ENCODE measurements at places on chromosomes 2 and 18.

DNA sequence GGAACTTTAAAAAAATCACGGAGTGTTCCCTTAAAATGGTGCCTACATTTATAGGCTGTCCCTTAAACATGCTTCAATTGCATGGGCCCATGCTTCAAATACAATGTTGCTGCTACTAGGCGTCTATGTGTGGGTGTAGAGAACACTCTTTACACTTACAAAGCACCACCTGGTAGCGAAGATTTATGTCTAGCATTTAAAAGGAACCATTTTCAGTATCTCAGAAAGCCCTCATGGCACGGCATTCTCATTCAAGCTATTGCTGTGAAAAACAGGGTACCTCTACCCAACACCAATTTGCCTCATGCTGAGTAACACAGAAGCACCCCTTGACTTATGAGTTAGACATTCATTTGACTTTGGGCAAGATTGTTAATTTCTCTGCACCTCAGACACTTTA lies 112.9 kb upstream of the CNTNAP5 start:
- no peak for DNase-seq

DNA sequence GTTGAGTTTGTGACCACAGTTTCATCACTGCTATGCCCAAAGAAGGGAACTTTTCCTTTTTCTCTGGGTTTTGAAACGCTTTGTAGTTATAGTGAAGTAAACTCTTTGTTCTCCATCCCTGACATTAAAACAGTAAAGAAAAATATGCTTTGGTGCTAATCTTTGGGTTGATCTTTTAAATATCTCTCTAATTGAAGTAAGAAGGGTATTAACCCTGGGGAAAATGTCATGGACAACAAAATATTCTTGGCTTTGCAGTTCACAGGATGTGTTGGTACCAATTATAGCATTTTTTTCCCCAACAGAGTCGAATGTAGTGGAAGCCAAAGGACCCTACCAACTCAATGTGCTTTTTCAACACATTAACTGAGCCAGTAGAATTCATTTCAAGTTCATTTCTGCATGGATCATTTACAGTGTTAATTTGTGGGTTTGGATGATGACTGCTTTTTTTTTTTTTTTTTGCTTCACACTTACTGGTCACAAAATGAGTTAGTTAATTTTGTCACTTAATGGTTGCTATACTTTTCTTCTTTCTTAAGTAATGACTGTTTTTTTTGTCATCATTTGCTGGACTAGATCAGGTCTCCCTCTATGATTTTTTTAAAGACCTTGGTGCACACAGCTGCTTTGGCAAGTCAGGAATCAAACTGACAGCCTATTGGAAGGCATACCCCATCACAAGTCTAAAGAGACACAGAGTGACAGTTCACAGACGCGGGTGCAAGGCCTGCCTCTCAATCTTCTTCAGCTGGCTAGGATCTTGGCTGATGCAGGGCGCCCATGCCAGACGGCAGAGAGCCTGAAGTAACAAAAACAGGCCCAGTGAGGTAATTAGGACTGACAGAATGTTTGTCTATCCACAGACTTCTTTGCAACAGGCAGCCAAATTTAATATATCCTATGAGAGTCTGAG lies 98.8 kb upstream of the MMADHC start:
- DNase-seq, result no peak

GRCh38 chr2:128498086-128498485 lies 179.4 kb upstream of the HS6ST1 start:
- no peak for DNase-seq

DNA sequence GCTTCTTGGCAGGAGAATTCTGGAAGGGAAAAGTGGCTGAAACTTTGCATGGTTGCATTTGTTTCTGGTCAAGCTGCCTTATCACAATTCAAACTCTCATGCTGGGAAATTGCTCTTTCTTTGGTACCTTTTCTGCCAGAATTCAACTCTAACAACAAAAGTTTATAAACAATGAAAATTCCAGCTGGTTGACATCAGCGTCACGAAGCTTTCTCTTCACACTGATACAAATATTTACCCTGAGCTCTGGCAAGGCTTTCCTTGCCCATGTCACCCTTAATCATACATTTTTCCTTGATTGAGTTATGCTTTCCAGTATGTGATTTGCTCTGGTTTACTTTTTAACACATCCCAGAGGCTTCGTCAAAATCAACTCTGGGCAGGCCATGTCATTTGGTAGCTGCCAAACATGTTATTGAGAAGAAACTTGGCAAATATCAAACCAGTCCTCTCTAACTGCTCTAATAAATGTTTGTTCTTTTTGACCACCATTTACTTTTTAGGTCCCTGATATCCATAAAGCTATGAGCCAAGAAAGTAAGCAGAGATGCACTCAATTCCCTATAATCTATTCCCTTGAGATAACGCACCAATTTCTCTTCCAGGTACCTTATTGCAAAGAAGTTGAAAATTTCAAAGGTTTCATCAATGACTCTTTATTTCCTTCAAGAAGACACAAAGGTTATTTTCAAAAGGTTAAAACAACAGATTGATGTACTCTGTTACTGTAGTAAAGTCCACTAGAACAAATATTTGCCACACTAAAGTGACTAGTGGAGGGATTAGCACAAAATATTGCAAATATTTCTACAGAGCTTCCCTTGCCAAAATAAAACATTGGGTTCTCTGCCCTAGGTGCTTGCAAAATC lies 1241.1 kb upstream of the ZEB2 start:
- peak; percentile 46 for DNase-seq

DNA sequence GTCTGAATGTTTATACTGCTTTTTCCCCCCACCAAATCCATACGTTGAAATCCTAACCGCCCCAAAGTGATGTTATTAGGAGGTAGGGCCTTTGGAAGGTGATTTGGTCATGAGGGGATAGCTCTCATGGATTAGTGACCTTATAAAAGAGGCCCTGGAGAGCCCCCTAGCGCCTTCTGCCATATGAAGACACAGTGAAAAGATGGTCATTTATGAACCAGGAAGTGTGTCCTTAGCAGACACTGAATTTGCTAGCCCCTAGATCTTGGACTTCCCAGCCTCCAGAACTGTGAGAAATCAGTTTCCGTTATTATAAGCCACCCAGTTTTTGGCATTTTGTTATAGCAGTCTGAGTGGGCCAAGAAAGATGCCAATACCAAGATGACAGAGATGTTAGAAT lies 7.2 kb upstream of the TSN start:
- DNase-seq, result peak; percentile 35

- DNase-seq, result no peak
These were observed 226.2 kb downstream of the TNS1 start for GRCh38 chr2:217776631-217777030.

GRCh38 chr2:200968735-200969134 lies 5.3 kb upstream of the ORC2 start:
- DNase-seq, result no peak

- DNase-seq, result peak; percentile 78
These were observed 276.2 kb downstream of the ZNF521 start for GRCh38 chr18:25075783-25076182.

- DNase-seq, result no peak
These were observed 1223.1 kb upstream of the ZEB2 start for GRCh38 chr2:145743011-145743410.

GRCh38 chr2:174623690-174624089 lies 26.1 kb upstream of the WIPF1 start:
- DNase-seq, result no peak

- no peak for DNase-seq
These were observed 260.5 kb downstream of the CALCRL start for GRCh38 chr2:187187519-187187918.

GRCh38 chr2:219733746-219734145 lies 106.3 kb downstream of the SLC4A3 start:
- DNase-seq, result no peak

DNA sequence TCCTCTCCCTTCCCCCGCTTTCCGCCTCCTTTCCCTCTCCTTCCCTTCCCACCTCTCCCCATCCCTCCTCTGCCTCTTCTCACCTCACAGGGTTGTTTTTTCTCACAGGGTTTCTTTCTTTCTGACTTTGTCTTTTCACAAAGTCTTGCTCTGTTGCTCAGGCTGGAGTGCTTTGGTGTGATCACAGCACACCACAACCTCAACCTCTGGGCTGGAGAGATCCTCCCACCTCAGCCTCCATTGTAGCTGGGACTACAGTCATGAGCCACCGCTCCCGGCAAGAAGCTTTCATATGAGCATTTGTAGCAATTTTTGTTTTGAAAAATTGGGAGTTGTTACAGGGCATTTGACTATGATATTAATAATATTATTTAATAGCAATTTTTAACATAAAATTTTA lies 32.9 kb downstream of the ACSL3 start:
- DNase-seq, result no peak

GRCh38 chr2:109183871-109184270 lies 54.9 kb downstream of the SH3RF3 start:
- DNase-seq, result no peak

DNA sequence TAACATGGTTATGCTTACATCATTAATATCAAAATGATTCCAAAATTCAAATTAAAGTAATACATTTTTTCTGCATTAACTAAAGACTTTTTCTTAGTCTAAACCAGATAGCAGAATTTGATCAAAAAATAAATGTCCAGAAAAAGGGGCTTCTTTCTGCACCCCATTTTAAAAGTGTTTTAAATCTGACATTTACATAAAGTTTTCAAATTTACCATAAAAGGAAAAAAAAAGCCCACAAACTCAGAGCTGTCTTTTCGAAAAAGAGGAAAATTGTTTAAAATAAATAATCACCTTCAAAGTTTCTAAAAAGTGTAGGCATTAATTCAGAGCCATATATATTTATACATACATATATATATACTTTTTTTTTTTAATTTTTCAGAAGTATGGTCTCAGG lies 1.5 kb downstream of the FASTKD1 start:
- no peak for DNase-seq

DNA sequence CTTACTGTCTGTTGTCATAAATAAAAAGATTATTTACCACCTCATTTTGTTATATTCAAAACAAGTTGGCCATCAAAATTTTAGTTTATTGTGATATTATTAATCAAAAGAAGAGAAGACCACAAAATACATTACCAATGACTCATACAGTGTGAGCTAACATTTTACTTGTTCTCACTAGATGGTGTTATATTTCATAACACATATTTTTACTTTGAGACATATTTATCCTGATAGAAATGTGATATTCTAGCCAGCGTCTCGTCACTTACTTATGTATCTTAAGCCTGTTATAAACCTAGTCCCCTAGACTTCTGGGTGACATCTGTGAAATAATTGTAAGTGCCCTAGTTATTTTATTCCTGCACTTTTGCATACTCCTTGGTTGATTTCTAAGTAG lies 263.2 kb downstream of the CDH7 start:
- DNase-seq, result peak; percentile 44

DNA sequence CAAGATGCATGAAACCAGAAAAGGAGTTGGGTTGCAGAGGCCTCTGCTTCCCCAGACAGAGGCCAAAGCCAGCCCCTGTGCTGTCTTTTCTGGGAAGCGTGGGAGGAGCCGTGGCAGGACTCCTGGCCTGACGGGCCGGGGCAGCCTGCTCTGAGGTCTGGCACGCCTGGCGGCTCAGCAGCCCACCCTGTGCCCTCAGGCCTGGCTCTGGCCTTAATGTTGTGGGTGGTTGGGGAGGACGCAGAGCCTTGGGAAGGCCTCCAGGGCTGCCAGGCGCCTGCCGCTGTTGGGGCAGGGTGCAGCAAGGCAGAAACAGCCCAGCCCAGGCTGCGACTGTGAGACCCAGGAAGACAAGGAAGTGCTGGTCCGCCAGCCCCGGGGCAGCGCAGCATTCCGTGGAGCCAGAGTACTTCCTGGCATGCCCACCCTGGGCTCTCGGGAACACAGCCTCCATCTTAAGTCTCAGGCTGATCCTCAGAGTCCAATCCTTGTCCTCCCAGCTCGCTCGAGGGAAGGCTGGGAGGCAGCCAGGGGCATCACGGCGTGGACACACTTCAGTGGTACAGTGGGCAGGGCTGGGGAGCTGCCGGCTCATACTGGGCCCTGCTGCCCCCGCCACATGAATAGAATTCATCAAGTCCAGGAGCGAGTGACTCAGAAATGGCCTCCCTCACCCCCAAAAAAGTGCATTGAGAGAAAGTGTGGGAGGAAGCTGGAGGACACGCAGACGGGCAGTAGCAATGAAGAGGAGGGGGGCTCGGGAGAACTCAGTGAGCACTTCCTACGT lies 72.6 kb downstream of the EMX1 start:
- DNase-seq, result no peak

DNA sequence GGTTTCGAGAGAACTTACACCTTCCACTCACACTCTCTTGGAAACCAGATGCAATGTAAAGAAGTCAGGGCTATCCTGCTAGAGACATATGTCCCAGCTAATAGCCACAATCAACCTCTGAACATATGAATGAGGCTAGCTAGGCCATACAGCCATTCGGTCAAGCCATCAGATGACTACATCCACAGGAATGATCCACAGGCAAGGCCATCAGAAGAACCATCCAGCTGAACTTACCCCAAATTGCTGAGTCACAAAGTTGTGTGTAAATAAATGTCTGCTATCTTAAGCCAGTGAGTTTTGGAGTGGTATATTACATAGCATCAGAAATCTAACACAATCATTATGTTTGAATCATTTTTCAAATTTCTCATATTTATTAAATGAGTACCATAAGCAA lies 5.2 kb upstream of the SPAST start:
- DNase-seq, result peak; percentile 8

DNA sequence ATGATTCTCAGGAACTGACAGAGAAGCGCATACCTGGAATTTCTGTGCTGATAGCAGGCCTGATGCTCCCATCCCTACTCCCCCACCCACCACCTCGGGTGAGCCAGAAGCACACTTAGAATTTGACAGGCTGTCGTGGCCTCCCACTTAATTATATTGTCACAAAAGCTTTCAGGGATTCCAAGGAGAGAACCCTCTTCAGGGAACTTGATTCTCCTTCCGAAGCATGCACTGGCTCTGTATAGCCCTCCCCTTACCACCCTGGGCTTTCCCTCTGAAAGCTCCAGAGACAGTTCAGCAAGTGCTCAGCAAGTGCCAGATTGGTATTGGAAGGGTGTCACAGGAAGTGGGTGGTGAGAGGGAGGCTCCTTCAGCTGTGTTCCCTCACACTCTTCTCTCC lies 252.5 kb upstream of the SIX2 start:
- DNase-seq, result no peak

- DNase-seq, result no peak
These were observed 83.8 kb upstream of the SERTAD2 start for GRCh38 chr2:64737547-64737946.

GRCh38 chr2:105557021-105557920 lies 158.4 kb upstream of the FHL2 start:
- no peak for DNase-seq

- DNase-seq, result no peak
These were observed 93.6 kb downstream of the GYPC start for GRCh38 chr2:126749537-126749936.

GRCh38 chr2:209525834-209526281 lies 102.0 kb downstream of the MAP2 start:
- DNase-seq, result peak; percentile 92

- no peak for DNase-seq
These were observed 13.6 kb downstream of the UPP2 start for GRCh38 chr2:158115202-158115767.
